Central memory CD4-positive, alpha-beta T cell (primary cell): ENCODE measurements at places on chromosomes 2 and 18.

DNA sequence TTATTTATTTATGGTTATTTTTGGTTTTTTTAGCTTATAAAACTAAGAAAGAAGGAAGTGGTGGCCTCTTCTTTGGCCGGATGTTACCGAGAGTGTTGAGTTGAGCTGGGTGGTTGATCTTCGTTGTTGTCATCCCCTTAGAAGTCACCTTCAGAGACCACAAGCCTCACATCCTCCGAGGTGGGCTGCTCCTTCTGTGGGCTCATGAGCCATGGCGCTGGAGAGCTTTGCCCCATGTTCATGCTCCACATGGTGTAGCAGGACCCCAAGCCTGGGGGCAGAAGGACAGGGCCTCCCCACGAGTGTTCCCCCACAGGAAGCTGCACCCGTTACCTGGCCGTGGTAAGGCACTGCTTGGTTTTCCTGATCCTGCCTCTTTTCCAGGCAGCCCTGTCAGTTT is 23.4 kb downstream of the SNTG2 start:
- peak; percentile 8 for DNase-seq

GRCh38 chr2:30355306-30355705 is 91.7 kb upstream of the LCLAT1 start:
- no peak for DNase-seq

DNA sequence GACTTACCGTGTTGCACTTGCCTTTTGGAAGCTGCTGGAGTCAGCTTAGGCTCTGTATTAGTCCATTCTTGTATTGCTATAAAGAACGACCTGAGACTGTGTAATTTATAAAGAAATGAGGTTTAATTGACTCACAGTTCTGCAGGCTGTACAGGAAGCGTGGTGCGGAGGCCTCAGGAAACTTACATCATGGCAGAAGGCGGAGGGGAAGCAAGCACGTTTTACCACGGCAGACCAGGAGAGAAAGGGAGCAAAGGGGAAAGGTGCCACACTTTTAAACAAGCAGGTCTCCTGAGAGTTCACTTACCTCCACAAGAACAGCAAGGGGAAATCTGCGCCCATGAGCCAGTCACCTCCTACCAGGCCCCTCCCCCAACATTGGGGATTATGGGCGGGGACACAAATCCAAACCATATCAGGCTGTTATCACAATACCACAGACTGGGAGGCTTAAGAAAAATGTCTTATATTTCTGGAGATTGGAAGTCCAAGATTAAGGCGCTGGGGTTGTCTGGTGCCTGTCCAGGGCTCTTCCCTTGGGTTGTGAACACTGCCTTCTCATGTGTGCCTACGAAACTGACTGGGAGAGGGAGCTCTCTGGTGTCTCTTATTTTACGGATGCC is 3.6 kb upstream of the D2HGDH start:
- DNase-seq: no peak

DNA sequence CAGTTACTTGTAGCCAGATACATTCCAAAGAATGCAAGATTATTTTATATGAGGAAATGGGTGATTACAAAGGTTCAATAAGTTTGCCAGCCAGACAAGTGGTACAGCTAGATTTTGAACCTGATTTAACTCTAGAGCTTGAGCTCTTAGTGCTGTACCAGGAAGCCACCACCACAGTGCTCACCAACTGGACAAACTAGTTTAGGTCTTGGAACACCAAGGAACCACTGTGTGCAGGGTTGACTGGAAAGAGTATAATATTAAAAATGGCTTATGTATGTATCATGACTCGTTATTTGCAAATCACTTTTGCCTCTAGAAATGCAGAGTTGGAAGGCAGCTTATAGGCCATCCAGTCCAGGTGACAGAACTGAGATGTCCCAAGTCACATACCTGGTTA is 177.2 kb downstream of the TXNL1 start:
- no peak for DNase-seq

DNA sequence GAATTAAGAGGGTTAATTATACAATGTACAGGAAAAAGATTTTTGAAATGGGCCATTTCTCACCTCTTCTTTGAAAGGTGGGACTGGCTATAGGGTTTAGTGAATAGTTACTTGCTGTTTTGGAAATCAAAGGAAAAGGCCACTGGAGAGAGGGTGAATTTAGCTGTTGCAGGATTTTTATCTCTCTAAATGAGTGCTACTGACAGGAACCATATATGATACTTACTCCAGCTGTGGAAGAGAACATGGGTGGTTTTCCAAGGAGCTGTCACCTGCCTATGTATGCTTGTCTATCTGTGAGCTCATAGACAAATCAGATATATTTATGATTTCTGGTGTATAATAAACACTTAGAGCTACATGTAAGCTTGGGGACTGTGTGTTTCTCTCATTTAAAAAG is 430.4 kb downstream of the MTX2 start:
- no peak for DNase-seq

DNA sequence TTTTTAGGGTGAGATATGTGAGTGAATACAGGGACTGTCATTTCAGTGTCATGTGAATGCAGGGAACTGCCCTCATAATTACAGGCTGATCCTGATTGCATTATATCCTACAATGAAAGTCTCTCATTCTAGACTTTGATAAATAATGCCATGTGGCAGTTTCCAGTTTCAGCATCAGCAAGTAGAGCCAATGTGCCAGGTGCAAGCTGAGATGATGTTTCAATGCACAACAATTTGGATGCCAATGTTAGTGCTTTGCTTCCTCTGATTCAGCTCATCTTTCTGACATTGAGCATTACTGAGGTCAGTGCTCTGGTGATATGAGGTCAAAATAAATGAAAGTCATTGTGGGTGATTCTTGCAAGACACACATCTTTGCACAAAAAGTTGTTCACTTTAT is 63.7 kb upstream of the TFPI start:
- no peak for DNase-seq

DNA sequence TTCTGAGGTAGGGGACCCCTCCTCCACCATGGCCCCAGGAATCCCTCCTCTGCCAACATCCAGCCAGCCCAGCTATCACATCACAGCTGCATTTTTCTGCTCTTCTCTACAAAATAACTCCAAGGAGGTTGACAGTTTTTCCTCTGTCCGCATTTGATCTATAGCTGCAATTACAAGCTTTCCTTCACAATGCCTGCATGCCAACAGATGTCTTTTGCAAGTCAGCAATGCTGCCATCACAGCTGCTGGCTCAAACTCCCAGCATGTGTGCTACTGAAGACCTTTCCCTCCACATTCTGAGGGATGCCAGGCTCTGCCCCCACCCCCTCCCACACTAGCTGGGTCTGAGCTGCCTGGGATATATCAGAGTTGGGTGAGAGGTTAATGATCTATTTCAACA is 51.7 kb downstream of the MCFD2 start:
- DNase-seq: no peak

DNA sequence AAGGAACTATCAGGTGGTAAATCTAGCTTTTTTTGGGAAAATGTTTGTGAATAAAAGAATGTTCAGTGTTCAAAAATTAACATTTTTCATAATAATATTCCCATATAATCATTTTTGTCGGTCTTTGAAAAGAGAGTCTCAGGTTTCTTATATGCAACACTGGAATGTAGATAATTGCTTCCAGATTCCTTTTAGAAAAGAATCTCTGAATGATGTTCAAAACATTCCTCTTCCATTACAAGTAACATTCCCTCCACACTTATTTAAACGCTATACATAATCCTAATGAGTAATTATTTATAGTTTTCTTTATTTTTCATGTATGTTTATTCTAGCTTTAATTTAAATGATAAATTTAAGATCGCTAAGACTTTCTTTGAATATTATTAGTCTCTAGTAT is 7.0 kb downstream of the ZSWIM2 start:
- DNase-seq: no peak

GRCh38 chr2:85177031-85177824 is 44.0 kb downstream of the TCF7L1 start:
- no peak for DNase-seq

DNA sequence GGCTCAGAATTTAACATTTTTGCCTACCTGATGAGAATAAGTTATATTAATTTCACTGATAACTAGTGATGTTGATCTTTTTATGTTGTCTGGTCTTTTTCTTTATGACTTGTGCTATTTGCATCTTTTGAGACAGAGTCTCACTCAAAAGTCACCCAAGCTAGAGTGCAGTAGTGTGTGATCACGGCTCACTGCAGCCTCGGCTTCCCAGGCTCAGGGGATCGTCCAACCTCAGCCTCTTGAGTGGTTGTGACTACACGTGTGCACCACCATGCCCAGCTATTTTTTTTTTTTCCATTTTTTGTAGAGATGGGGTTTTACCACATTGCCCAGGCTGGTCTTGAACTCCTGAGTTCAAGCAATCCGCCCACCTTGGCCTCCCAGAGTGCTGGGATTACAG is 7.5 kb downstream of the SMCHD1 start:
- DNase-seq: no peak

GRCh38 chr2:212995920-212996319 is 155.5 kb downstream of the IKZF2 start:
- no peak for DNase-seq
